ENCODE measurements at places on chromosomes 2 and 18. TPM values are rescaled to one million over a fixed set of nuclear protein-coding genes. Genes with fewer than 3 reads are reported as not detected.
A peak's percentile ranks its signal among the peaks of the same experiment; 100 is the strongest.

DNA sequence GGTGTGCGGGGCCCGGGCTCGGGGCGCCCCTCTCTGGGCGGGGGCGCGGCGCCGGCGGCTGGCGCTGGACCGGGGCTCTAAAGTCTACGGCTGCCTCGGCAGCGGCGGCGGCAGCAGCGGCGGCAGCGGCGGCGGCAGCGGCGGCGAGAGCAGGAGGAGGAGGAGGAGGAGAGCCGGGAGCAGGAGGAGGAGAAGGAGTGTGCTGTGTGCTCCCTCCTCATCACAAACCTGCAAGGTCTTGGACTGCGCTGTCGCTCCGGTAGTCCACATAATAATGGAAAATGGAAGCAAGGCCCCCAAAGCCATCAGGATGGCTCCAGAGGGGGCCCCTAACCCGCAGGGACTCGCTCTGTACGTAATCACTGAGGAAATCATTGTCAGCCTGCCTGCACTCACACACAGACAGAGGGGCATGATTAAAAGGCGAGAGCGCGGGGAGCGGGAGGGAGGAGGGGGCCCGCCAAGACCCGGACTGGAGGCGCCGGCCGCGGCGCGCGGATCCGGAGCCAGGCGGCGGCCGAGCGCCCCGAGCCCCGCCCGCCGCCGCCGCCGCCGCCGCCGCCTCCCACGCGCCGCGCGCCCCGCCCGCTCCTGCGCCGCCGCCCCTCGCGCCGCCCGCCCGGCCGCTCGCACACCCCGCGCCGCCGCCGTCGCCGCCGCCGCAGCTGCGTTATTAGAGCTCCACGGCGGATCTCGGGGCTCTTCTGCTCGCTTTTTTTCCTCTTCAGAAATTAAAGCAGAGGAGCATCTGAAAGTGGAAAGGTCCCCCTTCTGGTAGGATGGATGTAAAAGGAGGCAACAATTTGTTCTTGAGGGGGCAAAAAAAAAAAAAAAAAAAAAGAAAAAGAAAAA lies at the start of gene ZNF521:
Gene ZNF521 (minus strand): TSS at position 390 of the 852 bp plus-strand sequence. CDS start 1,220 bp downstream, outside the sequence.
- H3K27me3 ChIP-seq, result no peaks in the 10 kb centered on the region
- H3K27ac ChIP-seq, result peak within 1 kb of the TSS; percentile 89
- peak within 1 kb of the TSS; percentile 88 for H3K4me3 ChIP-seq
- H3K36me3 ChIP-seq, result no peaks in the 10 kb centered on the region
- peaks cover 5% of the 10 kb centered on the region for H3K4me1 ChIP-seq

- no peak overlapping the region for H3K4me3 ChIP-seq
- no peaks in the 10 kb centered on the region for H3K36me3 ChIP-seq
- no peak for DNase-seq
- H3K27ac ChIP-seq, result no peak overlapping the region
Measured at GRCh38 chr18:33355263-33355662, 85.3 kb downstream of the CCDC178 start.

- no peaks in the 10 kb centered on the region for H3K36me3 ChIP-seq
- H3K27me3 ChIP-seq, result no peaks in the 10 kb centered on the region
- DNase-seq, result no peak
- no peaks in the 10 kb centered on the region for H3K4me1 ChIP-seq
- no peak overlapping the region for H3K4me3 ChIP-seq
Measured at GRCh38 chr18:30271716-30272115, 770.8 kb downstream of the DSC3 start.

DNA sequence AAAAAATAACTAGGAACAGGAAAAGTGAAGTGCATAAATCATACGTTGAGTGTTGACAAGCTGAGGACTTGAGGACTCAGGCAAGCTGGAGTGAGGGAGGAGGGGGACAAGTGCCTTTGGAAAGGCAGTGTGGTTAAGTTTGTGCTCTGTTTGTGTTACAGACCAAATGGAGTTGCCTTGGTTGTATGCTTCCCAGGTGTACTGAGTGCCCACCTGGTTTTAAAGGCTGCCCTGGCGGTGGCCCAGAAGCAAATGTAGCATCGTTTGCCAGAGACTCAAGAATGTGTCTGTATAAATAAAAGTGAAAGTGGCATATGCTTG lies 240.9 kb downstream of the PRKCE start:
- no peak overlapping the region for H3K27ac ChIP-seq
- no peak for DNase-seq
- no peaks in the 10 kb centered on the region for H3K27me3 ChIP-seq
- no peaks in the 10 kb centered on the region for H3K36me3 ChIP-seq
- H3K4me1 ChIP-seq, result peaks cover 10% of the 10 kb centered on the region
- H3K4me3 ChIP-seq, result no peak overlapping the region

- no peaks in the 10 kb centered on the region for H3K36me3 ChIP-seq
- no peaks in the 10 kb centered on the region for H3K4me1 ChIP-seq
- no peak overlapping the region for H3K27ac ChIP-seq
Measured at GRCh38 chr18:75790796-75791195, 363.3 kb upstream of the SMIM21 start.

- DNase-seq, result peak; percentile 8
- H3K4me1 ChIP-seq, result no peaks in the 10 kb centered on the region
- H3K27ac ChIP-seq, result no peak overlapping the region
- peaks cover 20% of the 10 kb centered on the region for H3K36me3 ChIP-seq
- H3K4me3 ChIP-seq, result no peak overlapping the region
Measured at GRCh38 chr2:43937269-43937820, 58.4 kb downstream of the LRPPRC start.

GRCh38 chr2:234845602-234846590 lies 105.9 kb upstream of the SH3BP4 start:
- H3K4me3 ChIP-seq, result no peak overlapping the region
- DNase-seq, result no peak
- no peaks in the 10 kb centered on the region for H3K36me3 ChIP-seq
- H3K27ac ChIP-seq, result no peak overlapping the region

- no peak for DNase-seq
- no peak overlapping the region for H3K4me3 ChIP-seq
- no peaks in the 10 kb centered on the region for H3K27me3 ChIP-seq
- H3K36me3 ChIP-seq, result no peaks in the 10 kb centered on the region
- no peaks in the 10 kb centered on the region for H3K4me1 ChIP-seq
Measured at GRCh38 chr2:219906114-219907010, 278.9 kb downstream of the SLC4A3 start.

DNA sequence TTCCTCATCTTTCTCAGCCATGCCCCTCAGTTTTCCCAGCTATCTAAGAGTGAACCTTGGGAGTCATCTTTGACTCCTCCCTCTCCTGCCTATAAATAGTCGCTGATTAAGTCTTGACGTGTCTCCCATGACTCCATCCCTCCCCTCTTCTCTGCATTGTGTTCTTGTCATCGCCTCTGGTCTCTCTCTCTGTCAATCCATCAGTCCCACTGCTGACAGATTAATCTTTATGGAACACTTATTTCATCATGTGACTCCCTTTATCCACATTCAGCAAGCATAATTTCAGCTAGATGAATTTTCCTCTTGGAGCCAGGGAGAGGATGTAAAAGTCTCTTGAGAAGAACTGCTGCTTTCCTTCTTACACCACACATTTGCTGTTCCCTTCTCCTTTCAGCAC lies 9.4 kb downstream of the ADAM23 start:
- H3K27ac ChIP-seq, result no peak overlapping the region
- H3K27me3 ChIP-seq, result no peaks in the 10 kb centered on the region
- H3K4me1 ChIP-seq, result no peaks in the 10 kb centered on the region
- H3K36me3 ChIP-seq, result no peaks in the 10 kb centered on the region
- no peak for DNase-seq

- H3K4me3 ChIP-seq, result no peak overlapping the region
- DNase-seq, result no peak
- H3K36me3 ChIP-seq, result no peaks in the 10 kb centered on the region
Measured at GRCh38 chr18:42289526-42289925, 334.5 kb downstream of the PIK3C3 start.

- no peak overlapping the region for H3K4me3 ChIP-seq
- no peak overlapping the region for H3K27ac ChIP-seq
- no peak for DNase-seq
- peaks cover 3% of the 10 kb centered on the region for H3K36me3 ChIP-seq
- no peaks in the 10 kb centered on the region for H3K27me3 ChIP-seq
Measured at GRCh38 chr18:48778344-48779011, 172.3 kb downstream of the SMAD7 start.

DNA sequence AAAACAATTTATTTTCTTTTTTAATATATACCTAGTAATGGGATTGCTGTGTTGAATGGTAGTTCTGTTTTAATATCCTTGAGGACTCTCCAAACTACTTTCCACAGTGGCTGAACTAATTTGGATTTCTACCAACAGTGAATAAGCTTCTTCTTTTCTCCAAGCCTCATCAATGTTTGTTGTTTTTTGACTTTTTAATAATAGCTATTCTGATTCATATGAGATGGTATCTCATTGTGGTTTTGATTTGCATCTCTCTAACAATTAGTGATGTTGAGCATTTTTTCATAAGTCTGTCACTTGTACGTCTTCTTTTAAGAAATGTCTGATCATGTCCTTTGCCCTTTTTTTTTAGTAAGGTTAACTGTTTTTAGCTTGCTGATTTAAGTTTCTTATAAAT lies 863.3 kb downstream of the CNTNAP5 start:
- no peaks in the 10 kb centered on the region for H3K4me1 ChIP-seq
- H3K27ac ChIP-seq, result no peak overlapping the region
- H3K36me3 ChIP-seq, result no peaks in the 10 kb centered on the region
- H3K4me3 ChIP-seq, result no peak overlapping the region
- peak; percentile 23 for DNase-seq
- H3K27me3 ChIP-seq, result peaks cover 2% of the 10 kb centered on the region

- DNase-seq, result peak; percentile 94
- no peaks in the 10 kb centered on the region for H3K36me3 ChIP-seq
- H3K27me3 ChIP-seq, result no peaks in the 10 kb centered on the region
- peaks cover 35% of the 10 kb centered on the region for H3K4me1 ChIP-seq
- no peak overlapping the region for H3K4me3 ChIP-seq
Measured at GRCh38 chr2:201938156-201938775, 95.4 kb upstream of the FZD7 start.

- DNase-seq, result no peak
- no peak within 1 kb of the TSS for H3K4me3 ChIP-seq
- H3K27ac ChIP-seq, result no peak within 1 kb of the TSS
- H3K4me1 ChIP-seq, result peaks cover 2% of the 10 kb centered on the region
Measured at GRCh38 chr2:219169930-219170654, at the start of gene SLC23A3. SLC23A3 (minus strand) TSS chr2:219170029; CDS start chr2:219169984, 45 bp downstream.

DNA sequence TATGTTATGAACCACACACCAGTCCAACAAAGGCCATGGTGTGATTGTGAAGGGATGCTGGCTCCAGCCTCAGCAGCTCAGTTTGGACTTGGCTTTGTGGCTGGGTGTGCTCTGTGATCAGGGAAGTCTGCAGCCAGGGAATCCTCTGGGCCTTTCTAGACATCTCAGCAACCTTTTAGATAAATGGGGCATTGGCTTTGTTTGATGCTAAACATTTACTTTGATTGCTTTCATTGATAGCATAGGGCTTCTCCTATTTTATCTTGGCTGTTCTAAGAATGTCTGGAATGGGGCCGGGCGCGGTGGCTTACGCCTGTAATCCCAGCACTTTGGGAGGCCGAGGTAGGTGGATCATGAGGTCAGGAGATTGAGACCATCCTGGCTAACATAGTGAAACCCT lies 104.5 kb downstream of the VAPA start:
- DNase-seq, result no peak
- H3K4me1 ChIP-seq, result peaks cover 24% of the 10 kb centered on the region
- no peaks in the 10 kb centered on the region for H3K27me3 ChIP-seq

GRCh38 chr2:39275016-39275415 lies 31.2 kb upstream of the CDKL4 start:
- H3K4me3 ChIP-seq, result no peak overlapping the region
- H3K36me3 ChIP-seq, result peaks cover 27% of the 10 kb centered on the region
- H3K4me1 ChIP-seq, result no peaks in the 10 kb centered on the region

- H3K36me3 ChIP-seq, result peaks cover 15% of the 10 kb centered on the region
- no peak for DNase-seq
- H3K4me3 ChIP-seq, result no peak overlapping the region
- H3K27ac ChIP-seq, result no peak overlapping the region
- no peaks in the 10 kb centered on the region for H3K27me3 ChIP-seq
Measured at GRCh38 chr18:8735274-8735673, 29.9 kb downstream of the MTCL1 start.

DNA sequence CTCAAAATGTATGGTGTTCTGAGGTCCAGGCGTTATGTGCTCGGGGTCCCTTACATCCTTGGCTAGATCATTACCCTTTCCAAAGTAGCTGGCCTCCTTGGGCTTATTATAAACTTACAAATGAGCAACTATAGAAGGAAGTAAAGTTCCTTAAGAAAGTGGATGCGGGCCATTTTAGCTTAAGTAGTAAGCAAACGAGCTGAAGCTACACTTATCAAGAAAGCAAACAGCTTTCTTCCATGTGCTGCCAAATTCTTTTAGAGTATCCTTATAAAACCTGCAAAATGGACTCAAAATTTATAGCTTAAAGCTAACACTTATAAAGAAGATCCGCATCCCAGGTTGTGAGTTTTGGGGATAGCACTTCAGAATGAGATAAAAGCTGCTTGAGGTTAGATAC lies 75.3 kb downstream of the ACTR3 start:
- H3K36me3 ChIP-seq, result peaks cover 29% of the 10 kb centered on the region
- no peak overlapping the region for H3K27ac ChIP-seq
- no peak for DNase-seq
- no peaks in the 10 kb centered on the region for H3K27me3 ChIP-seq
- H3K4me1 ChIP-seq, result peaks cover 11% of the 10 kb centered on the region
- H3K4me3 ChIP-seq, result no peak overlapping the region

DNA sequence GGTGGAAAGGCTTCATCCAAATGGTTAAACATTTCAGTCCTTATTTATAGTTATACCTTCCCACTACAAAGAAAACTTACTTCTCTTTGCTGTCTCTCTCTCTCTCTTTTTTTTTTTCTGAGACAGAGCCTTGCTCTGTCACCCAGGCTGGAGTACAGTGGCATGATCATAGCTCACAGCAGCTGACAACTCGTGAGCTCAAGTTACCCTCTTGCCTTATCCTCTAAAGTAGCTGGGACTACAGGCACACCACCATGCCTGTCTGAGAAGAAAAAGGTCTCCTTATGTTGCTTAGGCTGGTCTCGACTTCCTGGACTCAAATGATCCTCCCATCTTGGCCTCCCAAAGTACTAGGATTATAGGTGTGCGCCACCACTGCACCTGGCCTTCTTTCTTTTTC lies 32.3 kb upstream of the OLA1 start:
- H3K27me3 ChIP-seq, result no peaks in the 10 kb centered on the region
- no peak overlapping the region for H3K27ac ChIP-seq
- no peaks in the 10 kb centered on the region for H3K4me1 ChIP-seq
- no peak overlapping the region for H3K4me3 ChIP-seq

DNA sequence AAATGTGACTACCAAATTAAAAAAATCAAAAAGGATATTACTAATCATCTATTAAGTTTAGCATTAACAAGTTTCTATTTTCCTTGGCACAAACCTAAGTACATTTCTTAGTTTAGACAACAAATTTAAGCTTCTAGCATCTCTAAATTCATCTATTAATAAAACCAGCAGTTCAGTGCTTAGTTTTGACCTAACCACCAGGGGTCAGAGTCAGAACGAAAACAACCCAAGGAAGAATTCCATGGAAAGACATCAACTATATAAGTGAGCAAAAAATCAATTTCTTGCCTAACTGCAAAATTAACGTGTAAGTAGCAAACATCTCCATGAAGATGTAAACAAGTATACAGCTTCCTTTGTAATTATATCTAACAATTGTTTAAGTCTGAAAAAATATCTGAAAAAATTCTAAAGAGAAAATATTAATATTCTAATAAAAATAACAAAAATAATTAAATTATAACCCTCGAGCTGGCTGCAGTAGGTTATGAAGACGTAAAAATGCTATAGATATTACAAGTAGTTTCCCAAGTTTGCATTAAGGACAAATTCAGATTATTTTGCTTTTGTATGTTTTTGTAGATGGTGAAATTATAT lies 83.7 kb downstream of the CERKL start:
- peaks cover 3% of the 10 kb centered on the region for H3K27me3 ChIP-seq
- H3K27ac ChIP-seq, result no peak overlapping the region
- H3K4me3 ChIP-seq, result no peak overlapping the region
- no peaks in the 10 kb centered on the region for H3K4me1 ChIP-seq

Gene WBP1
- total RNA-seq, result 58.3 TPM

Gene ZCCHC2
- total RNA-seq, result 14.8 TPM

Gene GKN2
- not detected for total RNA-seq

Gene TUBA3E
- not detected for total RNA-seq

Gene AGXT
- not detected for total RNA-seq

Gene KCNG2
- 0.16 TPM for total RNA-seq

Gene APCDD1
- total RNA-seq, result 5.4 TPM

Gene MAPRE3
- total RNA-seq, result 29.0 TPM
